ENCODE measurements at places on chromosomes 1 and 21.
A peak's percentile ranks its signal among the peaks of the same experiment; 100 is the strongest.

DNA sequence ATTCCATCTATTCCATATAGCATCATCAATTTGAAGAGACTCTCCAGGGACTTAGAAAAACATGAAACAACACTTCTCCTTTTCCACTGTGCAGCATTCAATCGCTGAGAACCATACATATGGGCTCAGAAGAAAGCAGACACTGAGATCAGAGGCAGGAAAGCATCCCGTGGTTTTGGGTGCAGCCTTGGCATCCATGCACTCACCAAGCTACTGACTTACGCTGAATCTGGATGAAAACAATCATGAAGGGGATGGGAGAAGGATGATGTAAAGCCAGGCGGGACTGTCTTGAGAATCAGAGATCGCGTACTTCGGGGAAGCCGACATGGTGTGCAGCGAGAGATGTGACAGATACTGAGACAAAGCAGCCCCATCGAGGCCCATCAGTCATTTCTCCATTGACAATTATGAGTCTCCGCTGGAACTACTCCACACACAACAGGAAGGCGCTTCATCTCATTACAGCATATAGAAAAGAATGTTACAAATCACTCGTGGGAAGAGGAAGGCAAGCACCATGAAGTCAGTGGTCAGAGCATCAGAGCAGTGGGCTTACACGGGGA is 2.3 kb upstream of the TIAM1 start:
- DNase-seq, result no peak

GRCh38 chr1:99644279-99645004 is 1.5 kb upstream of the PALMD start:
- no peak for DNase-seq

- DNase-seq, result no peak
Measured at GRCh38 chr21:38948377-38949069, 142.8 kb downstream of the ETS2 start.

- DNase-seq, result peak; percentile 46
Measured at GRCh38 chr1:154403261-154403943, 1.7 kb upstream of the IL6R start.

DNA sequence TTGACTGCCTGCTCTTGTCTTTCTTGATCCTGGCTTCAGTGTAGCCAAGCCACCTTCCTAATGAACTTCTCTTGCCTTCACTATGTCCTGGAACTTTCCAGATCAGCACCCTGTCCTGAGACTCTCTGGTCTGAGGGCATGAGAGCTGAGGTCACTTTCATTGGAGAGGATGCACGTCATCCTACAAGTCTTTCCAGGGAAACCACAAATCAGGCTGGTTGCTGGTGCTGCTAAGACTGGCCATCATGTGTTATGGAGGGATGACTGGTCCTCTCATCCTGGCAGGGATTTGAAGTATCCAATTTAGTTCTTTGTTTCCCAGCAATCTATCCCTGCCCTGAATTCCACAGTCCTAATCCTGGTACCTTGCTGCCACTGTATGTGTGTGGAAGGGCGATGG is 228.6 kb downstream of the GPATCH2 start:
- no peak for DNase-seq

DNA sequence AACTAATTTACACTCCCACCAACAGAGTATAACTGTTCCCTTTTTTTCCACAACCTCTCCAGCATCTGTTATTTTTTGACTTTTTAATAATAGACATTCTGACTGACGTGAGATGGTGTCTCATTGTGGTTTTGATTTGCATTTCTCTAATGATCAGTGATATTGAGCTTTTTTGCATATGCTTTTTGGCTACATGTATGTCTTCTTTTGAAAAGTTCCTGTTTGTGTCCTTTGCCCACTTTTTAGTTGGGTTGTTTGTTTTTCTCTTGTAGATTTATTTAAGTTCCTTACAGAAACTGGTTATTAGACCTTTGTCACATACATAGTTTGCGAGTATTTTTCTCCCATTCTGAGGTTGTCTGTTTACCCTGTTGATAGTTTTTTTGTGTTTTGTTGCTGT is 375.2 kb downstream of the MATN1 start:
- no peak for DNase-seq

Data from suppressor macrophage treated with lipopolysaccharide for 1 hour (primary cell).